Fibroblast of skin of scalp (primary cell): ENCODE measurements at places on chromosomes 16 and 17.

- DNase-seq = peak; percentile 78
These were observed 206.5 kb upstream of the IRX3 start for GRCh38 chr16:54493061-54493460.

GRCh38 chr17:12040478-12040877 is 19.8 kb downstream of the MAP2K4 start:
- DNase-seq = no peak

DNA sequence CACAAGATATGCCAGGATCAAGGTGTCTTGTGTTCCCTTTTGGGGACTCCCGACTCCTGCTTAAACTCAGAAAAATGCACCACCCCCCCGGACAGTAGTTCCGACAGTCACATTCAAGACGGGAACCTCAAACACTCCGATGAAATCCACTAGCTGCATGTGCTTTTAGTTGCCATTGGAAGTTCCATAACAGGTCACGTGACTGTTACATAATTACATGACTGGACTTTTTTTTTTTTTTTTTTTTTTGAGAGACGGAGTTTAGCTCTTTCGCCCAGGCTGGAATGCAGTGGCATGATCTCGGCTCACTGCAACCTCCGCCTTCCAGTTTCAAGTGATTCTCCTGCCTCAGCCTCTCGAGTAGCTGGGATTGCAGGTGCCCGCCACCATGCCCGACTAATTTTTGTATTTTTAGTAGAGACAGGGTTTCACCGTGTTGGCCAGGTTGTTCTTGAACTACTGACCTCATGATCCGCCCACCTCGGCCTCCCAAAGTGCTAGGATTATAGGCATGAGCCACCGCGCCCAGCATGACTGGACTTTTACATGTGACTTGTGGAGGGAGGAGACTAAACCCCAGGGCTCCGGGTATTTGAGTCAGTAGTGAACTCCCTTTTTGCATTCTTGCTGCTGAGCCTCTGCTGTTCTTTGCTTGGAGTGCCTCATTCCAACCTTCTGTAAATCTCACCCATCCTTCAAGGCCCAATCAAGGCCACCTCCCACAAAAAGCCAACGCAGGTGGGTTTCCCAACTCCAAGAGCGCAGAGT is 1.6 kb downstream of the SIRT7 start:
- peak; percentile 46 for DNase-seq

DNA sequence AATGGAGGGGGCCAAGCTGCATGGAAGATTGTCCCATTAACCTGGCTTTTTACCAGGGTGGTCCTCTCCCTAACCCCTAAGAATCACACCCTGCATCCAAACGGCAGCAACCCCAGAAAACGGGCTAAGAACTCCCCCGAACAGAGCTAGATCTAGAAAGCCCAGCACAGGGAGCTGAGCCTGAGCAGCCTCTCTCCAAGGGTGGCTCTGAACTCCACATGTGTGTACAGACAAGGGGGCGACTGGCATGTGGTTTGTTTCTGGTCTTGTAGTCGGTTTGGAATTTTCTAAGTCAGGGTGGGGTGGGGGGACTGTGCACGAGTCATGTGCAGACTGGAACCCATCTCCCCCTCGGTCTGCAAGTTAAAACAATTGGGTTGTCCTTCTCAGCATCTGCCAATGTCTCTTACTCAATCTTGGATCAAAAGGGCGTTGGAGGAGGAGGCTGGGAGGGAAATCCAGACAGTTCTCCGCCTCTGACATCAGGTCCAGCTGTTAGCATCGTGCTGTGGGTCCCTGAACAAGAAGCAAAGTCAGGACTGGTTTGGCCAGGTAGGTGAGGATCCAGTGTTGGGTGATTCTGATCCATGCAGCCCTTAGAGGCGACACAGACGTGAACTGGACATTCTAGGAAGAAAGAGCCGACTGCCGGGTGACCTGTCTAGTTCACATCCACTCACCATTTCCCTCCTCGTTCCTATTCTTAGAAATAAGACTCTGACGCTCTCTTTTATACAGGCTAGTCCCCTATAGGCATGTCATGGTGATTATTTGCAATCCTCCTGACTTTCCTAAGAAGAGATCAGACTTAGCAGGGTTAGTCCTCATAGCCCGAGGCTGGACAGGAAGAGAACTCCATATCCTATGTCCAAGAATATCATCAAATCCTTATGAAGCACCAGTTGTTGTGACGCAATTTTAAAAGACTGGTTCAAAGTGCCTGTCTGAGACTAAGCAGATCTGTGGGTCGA is 381.8 kb downstream of the SOX9 start:
- DNase-seq = peak; percentile 44

GRCh38 chr16:54936979-54937670 is 6.5 kb downstream of the IRX5 start:
- peak; percentile 84 for DNase-seq

GRCh38 chr17:16329519-16330271 is 23.6 kb downstream of the CENPV start:
- no peak for DNase-seq

GRCh38 chr16:11530171-11530940 is 56.4 kb downstream of the LITAF start:
- no peak for DNase-seq

GRCh38 chr16:29699324-29700219 is 20.6 kb downstream of the QPRT start:
- no peak for DNase-seq
